ENCODE measurements at places on chromosomes 1 and 21.

GRCh38 chr21:21236996-21237395 lies 238.8 kb downstream of the NCAM2 start:
- no peak for DNase-seq

GRCh38 chr1:16451841-16452528 lies 11.5 kb downstream of the NECAP2 start:
- DNase-seq: no peak

GRCh38 chr1:100721526-100722207 lies 2.1 kb downstream of the VCAM1 start:
- DNase-seq: no peak

- no peak for DNase-seq
Observed at GRCh38 chr1:60596791-60597750, 485.3 kb upstream of the NFIA start.

DNA sequence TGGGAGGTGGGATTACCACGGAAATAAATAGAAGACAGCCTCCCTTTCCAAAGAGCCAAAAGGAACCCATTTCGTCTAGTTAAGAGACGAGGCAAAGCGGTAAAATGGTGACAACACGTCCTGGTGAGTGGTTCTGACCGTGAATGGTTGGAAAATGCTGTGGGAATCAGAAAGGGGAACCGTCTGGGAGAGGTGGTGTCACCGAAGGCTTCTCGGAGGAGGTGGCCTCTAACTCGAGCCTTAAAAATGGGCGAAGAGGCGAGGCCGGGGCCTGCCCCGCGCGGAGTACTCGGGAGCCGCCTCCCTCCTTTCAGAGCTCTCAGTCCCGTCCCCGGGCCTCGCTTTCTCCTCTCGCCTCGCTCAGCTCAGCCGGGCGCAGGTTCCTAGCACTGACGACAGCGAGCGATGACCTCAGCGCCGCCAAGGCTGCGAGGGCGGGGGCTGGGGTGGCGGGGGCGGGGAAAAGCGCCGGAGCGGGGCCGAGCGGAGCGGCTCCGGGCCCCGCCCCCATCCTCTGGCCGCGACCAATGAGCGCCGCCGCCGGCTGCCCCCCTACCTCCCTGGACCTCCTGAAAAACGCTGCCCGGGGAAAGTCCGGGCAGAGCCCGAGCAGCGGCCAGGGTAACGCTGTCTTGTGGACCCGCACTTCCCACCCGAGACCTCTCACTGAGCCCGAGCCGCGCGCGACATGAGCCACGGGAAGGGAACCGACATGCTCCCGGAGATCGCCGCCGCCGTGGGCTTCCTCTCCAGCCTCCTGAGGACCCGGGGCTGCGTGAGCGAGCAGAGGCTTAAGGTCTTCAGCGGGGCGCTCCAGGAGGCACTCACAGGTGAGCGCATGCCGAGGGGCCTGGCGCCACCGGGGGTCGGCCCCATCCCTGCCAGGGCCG lies at the start of gene BTG2:
Gene BTG2 (plus strand): TSS at position 601 of the 890 bp plus-strand sequence. CDS start 88 bp downstream, at position 689.
- peak; percentile 88 for DNase-seq

- no peak for DNase-seq
Observed at GRCh38 chr1:200877839-200878551, 5.2 kb downstream of the GPR25 start.

- DNase-seq: no peak
Observed at GRCh38 chr1:32014199-32014947, 705 bp downstream of the KHDRBS1 start.

DNA sequence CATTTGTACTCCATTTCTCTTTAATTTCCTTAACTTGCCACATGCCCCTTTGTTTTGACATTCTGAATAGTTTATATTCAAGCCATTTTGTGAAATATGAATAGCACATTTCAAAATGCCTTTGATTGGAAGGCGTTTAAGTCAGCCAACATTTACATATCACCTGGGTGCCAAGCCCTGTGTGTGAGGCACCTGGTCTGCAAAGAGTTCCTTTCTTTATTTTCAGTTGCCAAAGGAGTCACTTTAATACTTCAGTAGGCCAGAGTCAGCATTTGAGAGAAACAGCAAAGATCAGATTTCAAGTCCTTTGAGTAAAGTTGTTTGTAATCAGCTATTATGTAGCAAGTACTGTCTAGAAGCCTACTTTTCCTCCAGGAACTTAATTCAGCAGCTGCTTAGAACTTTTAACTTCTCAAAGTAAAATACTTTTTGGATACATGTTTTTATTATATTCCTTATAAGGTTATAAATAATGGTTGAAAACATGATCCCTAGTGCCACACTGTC lies 70.8 kb downstream of the DTL start:
- DNase-seq: no peak

GRCh38 chr1:78223417-78224215 lies 177.8 kb downstream of the GIPC2 start:
- DNase-seq: no peak

DNA sequence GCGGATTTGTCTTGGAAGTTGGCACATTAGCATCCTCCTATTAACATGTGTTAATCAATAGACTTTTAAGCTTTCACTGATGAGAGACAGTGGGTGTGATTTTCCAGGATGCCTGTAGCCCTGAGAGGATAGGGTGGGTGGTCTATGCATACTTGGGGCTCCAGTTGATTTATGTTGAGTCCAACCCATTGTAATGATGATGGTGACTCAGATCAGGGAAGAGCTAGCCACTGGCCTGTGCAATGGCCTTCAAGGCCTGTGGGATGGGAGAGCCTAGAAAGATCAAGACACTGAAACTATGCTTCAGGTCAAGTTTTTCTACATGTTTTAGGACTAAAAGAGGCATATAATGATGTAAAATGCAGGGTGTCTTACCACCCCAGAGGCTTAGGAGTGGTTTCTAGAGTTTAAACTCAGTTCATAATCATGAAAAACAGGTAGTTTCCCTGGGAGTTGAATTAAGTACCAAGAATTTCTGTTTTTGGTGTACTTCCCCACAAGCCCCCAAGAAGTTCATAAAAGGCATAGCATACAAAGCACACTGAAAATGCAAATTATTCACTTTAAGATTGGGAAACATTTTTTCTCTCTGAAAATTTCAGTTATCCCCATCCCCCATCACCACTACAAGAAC lies 19.9 kb downstream of the BEND5 start:
- no peak for DNase-seq

DNA sequence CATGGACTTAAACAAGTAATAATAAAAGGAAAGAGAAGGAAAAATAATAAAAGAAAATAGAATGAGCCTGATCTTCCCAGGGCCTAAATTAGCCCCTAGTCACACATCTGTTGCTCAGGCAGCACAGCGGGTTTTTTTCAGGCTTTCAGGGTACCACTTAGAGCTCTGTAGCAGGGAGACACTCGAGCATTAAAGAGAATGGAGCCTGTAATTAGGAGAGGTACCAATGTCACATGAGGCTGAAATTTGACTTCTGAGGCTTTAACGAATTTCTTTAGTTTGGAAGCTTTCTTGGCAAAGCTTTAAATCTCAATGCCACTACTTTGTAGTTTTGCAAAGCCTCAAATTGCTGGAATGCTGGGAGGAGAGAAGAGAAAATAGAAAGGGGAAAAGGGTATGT lies 116.3 kb downstream of the AK5 start:
- no peak for DNase-seq

DNA sequence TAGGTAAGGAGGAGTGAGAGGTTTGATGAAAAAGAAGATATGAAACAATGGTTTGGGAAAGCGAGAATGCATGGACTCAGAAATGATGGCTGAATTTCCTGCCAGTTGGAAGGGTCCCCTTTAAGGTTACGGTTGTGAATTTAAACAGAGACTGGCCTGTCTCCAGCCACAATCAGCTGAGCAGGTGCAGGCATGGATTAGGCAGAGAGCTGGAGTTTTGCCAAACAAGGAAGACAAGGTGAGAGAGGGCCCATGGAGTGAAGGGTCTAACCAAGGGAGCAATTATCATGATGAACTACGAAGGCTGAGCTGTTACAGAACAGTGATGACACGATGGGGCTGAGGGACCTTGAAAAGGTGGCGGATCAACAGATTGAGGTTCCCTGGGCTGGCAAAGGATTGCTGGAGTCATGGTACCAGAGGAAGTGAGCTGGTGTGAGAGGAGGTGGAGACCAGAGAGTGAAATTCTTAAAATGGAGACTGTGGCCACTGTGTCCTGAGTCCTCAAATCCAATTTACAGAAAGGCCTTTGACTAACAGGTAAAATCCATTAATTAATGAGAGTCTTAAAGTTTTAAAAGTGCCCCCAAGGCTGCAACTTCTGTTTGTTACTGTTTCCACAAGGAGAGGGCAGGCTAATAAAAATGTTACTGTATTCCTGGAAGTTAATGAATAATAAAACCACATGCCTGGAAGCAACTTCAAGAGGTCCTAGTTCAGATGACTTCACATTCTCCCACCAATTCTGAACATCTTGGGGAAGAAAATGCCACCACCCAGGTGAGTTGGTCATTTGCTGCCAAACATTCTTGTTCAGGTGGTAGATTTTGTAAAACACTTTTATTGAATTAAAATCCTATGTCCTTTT lies 41.5 kb downstream of the LHX9 start:
- DNase-seq: no peak

GRCh38 chr1:184754476-184755225 lies at the start of gene EDEM3:
EDEM3 (minus strand) TSS chr1:184754858; CDS start chr1:184754646, 212 bp downstream.
- DNase-seq: peak; percentile 95

DNA sequence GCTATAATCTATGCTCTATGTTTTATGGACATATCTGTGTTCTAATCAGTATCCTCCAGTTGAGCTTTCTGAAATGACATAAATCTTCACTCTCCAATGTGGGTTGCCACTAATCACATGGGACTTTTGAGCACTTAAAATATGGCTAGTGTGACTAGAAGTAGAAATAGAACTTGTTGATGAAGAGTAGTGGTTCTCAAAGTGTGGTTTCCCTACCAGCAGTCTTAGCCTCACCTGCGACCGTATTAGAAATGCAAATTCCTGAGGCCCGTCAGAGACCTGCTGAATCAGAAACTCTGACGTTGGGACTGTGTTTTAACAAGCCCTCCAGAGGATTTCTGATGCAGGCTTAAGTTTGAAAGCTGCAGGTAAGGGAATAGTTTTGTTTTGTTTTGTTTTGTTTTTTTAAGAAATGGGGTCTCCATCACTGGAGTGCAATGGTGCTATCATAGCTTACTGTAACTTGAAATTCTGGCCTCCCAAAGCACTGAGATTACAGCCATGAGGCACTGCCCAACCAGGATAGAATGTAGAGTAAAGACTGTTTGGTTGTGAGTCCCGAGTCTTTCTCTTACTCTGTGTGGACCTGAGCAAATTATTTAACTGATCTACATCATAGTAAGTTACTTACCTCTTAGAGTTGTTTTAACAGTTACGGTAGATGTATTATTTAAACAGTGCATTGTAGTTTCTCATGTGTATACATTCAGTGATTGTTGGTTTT lies 21.7 kb downstream of the GLRX2 start:
- no peak for DNase-seq

DNA sequence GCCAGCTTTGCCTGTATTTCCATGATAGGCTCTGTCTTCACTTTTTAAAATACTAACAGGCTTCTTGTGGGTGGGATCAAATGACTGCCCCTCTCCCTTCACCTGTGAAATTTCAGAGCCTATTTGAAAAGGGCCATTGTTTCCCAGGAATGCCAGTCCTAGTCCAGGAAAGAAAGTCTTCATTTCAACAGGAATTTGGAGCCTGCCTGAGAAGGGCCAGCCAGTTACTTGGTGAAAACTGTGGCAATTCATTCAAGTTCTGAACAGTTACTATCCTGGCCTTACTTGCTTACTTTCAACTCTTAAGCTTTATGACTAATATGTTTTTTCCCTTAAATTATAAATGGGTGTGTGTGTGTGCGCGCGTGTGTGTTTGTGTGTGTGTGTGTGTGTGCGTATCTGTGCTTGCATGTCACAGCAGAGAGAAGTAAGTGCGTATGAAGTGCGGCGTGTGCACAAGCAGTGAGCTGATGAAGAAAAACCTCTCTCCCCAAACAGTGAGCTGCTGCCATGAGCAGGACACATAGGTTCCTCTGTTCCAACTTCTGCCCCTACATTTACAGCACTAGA lies 67.5 kb upstream of the RNPC3 start:
- no peak for DNase-seq

- no peak for DNase-seq
Observed at GRCh38 chr1:203239081-203239480, 9.6 kb upstream of the CHIT1 start.

GRCh38 chr1:77434967-77435366 lies 153.1 kb downstream of the AK5 start:
- no peak for DNase-seq

GRCh38 chr1:232416026-232416568 lies 213.8 kb downstream of the SIPA1L2 start:
- no peak for DNase-seq

GRCh38 chr21:40331172-40331571 lies 463.9 kb downstream of the PCP4 start:
- no peak for DNase-seq

DNA sequence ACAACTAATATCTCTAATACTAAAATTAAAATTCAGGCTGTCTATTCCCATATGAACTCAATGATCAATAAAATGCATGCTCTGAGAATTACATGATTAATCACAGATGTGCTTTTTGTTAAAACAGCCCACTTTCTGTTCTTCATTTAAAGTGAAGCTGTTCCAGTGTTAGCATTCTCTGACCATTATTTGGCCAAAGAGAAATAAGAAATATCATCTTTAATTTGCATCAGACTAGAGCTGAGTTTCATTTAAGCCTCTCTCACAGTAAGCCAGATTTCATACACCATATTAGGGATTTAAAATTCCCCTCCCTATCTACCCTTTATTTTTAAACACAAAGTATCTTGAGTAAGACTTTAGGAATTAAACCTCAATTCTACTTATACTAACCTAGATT lies 261.6 kb downstream of the TPR start:
- no peak for DNase-seq

DNA sequence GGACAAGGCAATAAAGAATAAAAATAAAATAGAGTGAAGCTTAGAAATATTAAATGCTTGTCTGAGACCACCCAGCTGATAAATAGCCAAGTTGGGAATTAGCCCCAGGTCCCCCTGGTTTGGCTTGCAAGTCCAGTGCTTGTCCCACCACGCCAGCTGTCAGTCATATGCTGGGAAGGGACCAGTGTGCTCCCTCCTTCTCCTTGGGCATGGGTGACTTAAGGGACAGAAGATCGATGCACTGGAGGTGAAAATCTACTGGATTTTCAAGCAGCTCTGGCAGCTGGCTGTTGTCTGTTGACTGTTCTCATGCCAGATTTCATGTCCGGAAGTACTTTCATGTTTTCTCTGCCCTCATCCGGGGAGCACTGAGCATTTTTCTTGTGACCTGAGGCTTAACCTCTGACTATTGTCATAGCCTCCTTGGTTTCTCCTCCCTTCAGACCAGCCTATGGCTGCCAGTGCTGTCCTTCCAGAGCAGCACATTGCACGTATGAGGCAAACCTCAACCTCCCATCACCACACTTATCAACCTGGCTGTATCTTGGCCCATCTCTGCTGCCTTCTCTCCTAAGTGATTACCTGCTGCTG lies 12.4 kb downstream of the LMOD1 start:
- DNase-seq: no peak

DNA sequence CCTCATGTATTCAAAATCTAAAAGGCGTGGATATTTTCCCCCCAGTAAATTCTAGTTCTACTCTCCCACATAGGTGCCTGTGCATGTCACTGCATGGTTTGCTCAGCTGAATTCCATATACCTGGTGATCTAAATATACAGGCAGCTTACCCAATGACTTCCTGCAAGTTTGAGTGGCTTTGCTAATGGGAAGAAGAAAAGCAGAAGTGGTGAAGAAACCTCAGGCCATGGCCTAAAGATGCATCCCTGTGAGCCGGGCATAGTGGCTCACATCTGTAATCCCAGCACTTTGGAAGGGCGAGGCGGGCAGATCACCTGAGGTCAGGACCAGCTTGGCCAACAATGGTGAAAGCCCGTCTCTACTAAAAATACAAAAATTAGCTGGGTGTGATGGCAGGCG lies 11.5 kb downstream of the SLC44A3 start:
- no peak for DNase-seq

GRCh38 chr1:40668769-40669525 lies 3.5 kb upstream of the RIMS3 start:
- DNase-seq: peak; percentile 65

GRCh38 chr21:42453986-42454570 lies 41.9 kb downstream of the RSPH1 start:
- no peak for DNase-seq

All from stimulated activated CD8-positive, alpha-beta memory T cell treated with anti-CD3 and anti-CD28 coated beads, Interleukin-2, amount 100 ng/mL, for 1 hour (primary cell).